ENCODE measurements at places on chromosomes 2 and 18.

GRCh38 chr2:47009253-47009767 is 93.7 kb upstream of the MCFD2 start:
- no peaks in the 10 kb centered on the region for H3K27me3 ChIP-seq
- H3K27ac ChIP-seq, result no peak overlapping the region
- peaks cover 39% of the 10 kb centered on the region for H3K36me3 ChIP-seq
- peaks cover 4% of the 10 kb centered on the region for H3K4me1 ChIP-seq
- no peak overlapping the region for H3K4me3 ChIP-seq

GRCh38 chr18:8368512-8369217 is 240.6 kb upstream of the RAB12 start:
- H3K4me3 ChIP-seq, result no peak overlapping the region
- no peaks in the 10 kb centered on the region for H3K4me1 ChIP-seq
- H3K27ac ChIP-seq, result no peak overlapping the region
- H3K36me3 ChIP-seq, result no peaks in the 10 kb centered on the region
- peaks cover 14% of the 10 kb centered on the region for H3K27me3 ChIP-seq

DNA sequence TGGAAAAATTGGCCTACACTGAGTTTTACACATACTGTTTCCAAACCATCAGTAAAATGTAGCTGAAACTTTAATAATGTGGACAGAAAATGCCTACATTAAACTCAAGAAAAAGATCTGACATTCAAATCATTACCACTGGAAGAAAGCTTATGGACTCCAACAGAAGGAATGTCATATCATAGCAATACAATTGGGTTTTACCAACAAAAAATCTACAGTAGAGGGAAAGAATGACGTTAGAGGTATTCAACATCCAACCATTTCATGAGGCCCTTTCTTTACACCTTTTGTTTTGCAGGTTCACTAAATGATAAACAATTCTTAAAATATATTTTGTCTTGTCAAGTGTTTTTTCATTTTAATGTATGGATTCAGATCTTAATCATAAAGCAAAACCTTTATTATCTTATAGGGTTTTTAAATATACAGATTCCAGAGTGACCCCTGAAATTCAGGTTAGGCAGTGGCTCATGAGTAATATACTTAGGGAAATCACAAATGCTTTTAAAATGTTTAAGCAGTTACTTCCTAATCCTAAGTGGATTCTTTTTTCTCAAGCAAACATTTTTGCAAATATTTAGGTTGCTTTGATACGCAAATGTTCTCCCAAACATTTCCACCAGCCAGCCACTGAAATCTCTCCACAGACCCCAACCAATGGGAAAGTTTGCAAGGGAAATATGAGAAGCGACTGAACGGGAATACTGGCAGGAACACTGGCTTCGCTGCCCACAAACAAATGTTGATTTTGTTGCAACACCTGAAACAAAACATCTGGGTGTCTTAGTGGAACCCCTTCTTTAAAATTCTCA is 168.7 kb downstream of the TCF4 start:
- no peaks in the 10 kb centered on the region for H3K36me3 ChIP-seq
- peak overlapping the region; percentile 95 for H3K27ac ChIP-seq
- DNase-seq, result no peak
- peaks cover 8% of the 10 kb centered on the region for H3K27me3 ChIP-seq
- H3K4me3 ChIP-seq, result peak overlapping the region; percentile 79

GRCh38 chr2:166882851-166883250 is 5.4 kb upstream of the XIRP2 start:
- no peak overlapping the region for H3K4me3 ChIP-seq
- no peak for DNase-seq
- no peaks in the 10 kb centered on the region for H3K36me3 ChIP-seq
- H3K27ac ChIP-seq, result no peak overlapping the region
- no peaks in the 10 kb centered on the region for H3K4me1 ChIP-seq
- H3K27me3 ChIP-seq, result no peaks in the 10 kb centered on the region

- H3K27me3 ChIP-seq, result peaks cover 7% of the 10 kb centered on the region
- H3K27ac ChIP-seq, result no peak overlapping the region
- peaks cover 3% of the 10 kb centered on the region for H3K4me1 ChIP-seq
- no peaks in the 10 kb centered on the region for H3K36me3 ChIP-seq
These were observed 215.0 kb downstream of the IRS1 start for GRCh38 chr2:226584518-226585055.

Data from memory B cell (primary cell).